ENCODE measurements at places on chromosomes 1 and 21.
A peak's percentile ranks its signal among the peaks of the same experiment; 100 is the strongest.

DNA sequence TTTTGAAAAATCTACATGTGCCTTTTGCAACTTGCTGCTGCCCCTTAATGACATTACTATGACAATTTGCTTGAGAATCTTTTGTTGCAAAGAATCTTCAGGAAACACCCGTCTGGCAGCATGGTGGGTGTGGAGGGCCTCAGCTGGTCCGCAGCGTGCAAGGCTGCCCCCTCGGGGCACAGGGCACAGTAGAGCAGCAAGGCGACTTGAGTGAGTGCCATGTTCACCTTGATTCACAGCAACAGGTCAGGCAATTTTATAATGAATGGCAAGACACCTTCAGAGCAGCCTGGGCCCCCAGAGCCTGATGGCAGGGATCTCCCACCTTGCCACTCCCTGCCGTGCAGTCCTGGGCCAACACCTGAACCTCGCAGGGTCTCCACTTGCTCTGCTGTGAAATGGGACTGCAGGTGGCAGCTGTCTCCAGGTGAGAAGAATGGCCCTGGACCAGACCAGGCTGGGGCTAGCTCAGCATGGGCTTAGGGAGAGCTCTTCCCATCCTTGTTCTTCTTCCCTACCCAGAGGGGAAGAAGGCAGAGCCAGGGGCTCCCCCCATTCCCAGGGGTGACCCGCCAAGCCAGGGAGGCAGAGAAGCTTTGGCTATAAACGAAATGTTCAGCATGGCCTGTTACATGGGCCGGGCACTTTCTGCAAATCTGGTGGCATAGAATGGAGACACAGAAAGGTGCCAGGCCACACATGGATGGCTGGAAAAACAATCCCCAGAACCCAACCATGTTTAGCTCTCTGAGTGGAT lies 34.5 kb upstream of the ACTRT2 start:
- no peak for DNase-seq

- peak; percentile 42 for DNase-seq
Observed at GRCh38 chr1:114353262-114353661, 157.7 kb downstream of the TRIM33 start.

GRCh38 chr1:54608566-54609230 lies 14.6 kb downstream of the FAM151A start:
- no peak for DNase-seq

DNA sequence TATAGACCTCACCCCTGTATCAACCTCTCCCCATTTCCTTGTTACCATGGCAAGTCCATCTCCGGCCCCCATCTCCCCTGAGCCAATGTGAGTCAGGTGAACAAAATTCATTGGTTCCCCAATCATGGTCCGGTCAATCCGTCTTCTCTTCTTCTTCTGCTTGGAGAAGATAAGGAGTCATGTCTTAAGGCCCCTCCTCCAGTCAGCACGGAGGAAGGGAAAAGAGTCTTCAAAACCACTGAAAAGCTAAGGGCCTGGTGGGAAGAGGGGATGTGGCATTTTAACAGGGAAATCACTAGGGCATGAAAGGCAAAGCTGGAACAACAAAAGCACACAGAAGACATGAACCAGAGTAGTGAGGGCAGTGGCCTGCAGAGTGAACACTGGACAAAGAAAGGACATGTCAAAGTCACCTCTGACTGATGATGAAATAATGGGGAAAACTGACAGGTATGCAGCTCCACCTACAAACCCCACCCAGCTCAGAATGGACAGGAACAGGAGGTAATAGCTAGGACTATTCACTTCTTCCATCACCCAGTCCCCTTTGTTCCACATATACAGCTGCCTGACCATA lies 4.4 kb downstream of the CDC42SE1 start:
- no peak for DNase-seq

- DNase-seq, result peak; percentile 44
Observed at GRCh38 chr1:205933671-205934618, 9.3 kb downstream of the SLC26A9 start.

DNA sequence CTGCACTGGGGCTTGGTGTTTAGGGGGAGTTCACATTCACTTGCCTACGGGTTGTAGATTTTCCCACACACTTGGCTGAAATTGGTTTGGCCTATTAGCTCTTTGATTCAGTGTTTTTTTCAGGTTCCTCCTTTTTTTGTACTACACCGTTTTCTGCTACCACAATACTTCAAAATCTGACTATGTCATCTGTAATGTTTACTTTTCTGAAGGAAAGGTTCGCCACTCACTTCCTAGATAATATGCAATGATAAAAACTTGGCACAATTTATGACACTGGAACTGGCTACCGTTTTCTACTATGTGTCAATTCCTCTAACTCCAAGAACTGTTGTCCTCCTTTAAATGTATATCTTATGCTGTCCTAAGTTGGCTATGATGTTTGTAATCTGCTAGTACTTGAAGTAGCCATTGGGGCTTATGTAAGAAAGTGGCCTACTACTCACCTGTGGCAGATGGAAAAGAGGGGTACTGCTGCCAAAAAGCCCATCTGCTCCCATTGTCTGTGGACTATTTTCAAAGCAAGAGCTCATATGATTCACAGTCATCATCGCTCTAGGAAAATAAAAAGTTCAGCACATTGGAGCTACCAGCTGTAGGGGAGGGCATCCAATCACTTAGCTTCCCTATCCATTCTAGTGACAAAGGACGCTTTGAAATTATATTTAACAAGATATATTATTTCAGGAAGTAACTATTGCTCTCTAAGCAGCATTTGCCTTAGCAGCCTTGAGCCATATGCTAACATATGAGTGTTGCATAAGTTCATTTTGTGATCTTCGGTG lies 42.4 kb upstream of the BACH1 start:
- DNase-seq, result no peak

- DNase-seq, result no peak
Observed at GRCh38 chr1:8133657-8134430, 107.7 kb upstream of the ERRFI1 start.

DNA sequence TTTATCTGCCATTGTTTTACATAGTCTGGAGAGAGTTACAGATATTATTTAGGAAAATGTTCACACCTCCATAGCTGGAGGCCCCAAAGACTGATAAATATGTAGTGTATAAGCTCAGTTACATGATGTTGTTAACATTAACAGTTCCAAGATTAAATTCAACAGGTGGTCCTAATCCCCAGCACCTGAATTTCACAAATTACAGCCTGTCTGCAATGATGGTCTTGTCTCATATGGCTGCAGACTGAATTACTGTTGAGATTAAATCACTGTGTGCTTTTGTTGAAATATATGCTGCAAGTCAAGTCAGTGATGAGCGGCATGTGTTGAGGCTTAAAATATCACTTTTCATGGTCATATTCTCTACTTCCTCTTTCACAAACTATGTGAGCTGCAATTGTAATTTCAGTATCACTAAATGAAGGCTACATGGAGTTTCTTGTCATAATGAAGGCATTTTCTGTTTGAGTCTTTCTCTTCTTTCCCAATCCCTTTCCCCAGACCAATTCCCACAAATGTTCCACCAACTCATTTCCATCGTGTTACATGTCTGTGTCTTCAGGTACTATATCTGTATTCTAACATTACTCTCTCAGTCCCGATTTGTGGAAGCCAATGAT lies 4.2 kb downstream of the ST6GALNAC5 start:
- DNase-seq, result no peak

- peak; percentile 75 for DNase-seq
Observed at GRCh38 chr1:205670611-205671430, 9.5 kb downstream of the SLC45A3 start.

- DNase-seq, result no peak
Observed at GRCh38 chr1:102120910-102121309, 124.2 kb upstream of the OLFM3 start.

DNA sequence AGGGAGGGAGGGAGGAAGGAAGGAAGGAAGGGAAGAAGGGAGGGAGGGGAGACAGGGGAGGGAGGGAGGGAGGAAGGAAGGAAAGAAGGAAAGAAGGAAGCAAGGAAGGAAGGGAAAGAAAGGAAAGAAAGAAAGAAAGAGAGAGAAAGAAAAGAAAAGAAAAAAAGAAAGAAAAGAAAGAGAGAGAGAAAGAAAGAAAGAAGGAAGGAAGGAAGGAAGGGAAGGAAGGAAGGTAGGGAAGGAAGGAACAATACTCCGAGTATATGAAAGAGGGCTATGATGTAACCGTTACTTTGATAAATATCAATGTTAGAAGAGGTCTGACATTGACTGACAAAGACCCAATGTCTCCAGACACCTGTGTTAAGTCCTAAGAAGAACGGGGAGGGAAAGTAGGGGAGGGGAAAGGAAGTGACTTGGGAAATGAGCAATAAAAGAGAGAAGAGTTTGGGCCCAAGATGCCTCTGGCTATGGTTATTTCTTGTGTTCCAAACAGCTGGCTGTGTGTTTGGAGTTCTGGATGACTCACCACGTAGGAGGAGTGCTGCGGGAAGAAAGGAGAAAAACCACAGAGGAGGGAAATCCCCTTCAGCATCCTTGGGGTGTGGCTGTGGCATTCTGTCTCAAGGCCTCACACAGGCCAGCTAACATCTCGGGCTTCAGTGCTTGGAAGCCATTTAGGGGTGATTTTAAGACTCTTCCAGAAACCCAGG lies 37.0 kb upstream of the RXRG start:
- peak; percentile 35 for DNase-seq

DNA sequence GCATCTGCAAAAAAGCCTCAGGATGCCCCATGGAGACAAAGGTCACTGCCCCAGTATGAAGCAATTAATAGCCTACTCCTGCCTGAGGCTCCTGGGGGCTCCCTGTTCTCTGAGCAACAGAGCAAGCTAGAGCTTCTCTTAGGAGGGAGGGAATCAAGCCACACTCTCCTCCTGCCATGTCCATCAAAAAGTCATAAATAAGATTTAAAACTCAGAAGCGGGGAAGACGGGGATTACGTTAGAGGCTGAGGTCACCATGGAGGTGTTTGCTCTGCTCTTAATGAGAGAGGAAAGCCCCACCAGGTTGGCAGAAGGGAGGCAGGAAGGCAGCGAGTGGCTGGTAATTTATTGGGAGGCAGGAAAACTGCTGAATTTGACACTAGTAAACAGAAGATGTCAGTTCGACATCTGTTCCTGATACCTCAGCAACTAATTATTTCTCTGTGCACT lies 98.4 kb upstream of the TNR start:
- no peak for DNase-seq

DNA sequence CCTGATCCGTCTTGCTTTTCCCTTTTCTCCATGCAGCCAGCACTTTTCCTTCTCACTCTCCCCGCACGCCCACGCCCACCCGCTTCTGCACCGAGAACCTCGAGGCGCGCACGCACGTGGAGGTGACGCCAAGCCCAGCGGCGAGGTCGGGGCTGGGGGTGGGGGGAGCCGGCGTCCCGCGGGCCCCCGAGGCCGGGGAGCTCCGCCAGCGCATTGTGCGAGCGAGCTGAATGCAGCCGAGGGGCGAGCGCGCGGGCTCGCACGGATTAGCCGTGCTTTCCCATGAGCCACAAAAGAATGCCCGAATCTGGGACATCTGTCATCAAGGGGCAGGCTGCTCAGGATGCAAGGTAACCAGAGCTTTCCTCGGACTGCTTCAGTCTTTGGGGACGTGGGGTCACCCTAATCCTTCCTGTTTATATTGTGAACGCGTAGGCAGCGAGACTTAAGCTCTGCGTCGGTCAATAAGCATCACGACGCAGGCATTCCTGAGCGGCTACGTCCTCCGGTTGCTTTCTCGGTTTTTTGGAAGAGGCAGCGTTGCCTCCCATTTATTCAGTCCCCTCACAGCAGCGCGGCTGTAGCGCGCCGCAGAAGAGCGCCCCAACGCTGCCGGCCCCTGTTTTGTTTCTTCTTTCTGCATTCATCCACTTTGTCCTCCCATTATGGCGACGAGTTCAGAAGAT lies 67.3 kb upstream of the AKT3 start:
- peak; percentile 93 for DNase-seq

DNA sequence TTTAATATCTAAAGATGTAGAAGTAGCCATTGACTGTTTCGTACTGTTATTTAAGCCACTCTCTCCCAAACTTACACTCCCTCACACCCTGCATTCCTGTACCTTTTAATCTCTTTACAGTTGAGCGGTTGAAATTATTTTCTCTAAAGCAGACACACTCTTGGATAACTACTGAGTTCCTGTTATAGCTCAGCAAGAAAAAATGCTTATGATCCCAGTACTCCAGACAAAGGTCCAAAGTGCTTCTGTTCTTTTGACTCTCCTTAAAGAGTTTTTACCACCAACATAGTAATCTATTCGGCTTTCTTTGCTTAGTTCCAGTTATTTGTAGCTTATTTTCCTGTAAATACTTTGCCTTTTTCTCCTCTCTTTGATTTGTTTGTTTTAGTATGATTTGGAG lies 100.1 kb downstream of the ATF6 start:
- DNase-seq, result no peak

GRCh38 chr1:153403421-153404085 lies 12.7 kb upstream of the S100A8 start:
- DNase-seq, result no peak

DNA sequence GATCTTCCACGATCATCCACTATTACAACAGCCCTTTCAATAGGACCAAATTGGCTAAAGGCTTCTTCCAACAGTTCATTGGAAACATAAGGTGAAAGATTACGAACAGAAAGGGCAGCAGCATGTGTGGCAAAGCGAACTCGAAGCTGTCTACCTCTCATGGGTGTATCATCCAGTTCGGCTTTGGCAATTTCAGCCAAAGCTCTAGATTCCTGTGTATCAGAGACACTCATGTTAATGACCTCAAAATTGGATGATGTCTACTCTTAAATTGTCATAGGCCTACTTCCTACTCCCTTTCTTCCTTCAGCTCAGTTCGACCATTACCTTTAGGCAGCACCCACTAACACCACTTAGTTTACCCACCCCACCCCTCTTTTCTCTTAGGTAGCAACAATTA lies 2.2 kb downstream of the SFPQ start:
- no peak for DNase-seq
